ENCODE measurements at places on chromosomes 4 and X.

GRCh38 chr4:44869222-44869882, 143.0 kb upstream of the GNPDA2 start:
- DNase-seq = no peak

- DNase-seq = no peak
These were observed 980.9 kb upstream of the DIAPH2 start for GRCh38 chrX:95703696-95704095.

DNA sequence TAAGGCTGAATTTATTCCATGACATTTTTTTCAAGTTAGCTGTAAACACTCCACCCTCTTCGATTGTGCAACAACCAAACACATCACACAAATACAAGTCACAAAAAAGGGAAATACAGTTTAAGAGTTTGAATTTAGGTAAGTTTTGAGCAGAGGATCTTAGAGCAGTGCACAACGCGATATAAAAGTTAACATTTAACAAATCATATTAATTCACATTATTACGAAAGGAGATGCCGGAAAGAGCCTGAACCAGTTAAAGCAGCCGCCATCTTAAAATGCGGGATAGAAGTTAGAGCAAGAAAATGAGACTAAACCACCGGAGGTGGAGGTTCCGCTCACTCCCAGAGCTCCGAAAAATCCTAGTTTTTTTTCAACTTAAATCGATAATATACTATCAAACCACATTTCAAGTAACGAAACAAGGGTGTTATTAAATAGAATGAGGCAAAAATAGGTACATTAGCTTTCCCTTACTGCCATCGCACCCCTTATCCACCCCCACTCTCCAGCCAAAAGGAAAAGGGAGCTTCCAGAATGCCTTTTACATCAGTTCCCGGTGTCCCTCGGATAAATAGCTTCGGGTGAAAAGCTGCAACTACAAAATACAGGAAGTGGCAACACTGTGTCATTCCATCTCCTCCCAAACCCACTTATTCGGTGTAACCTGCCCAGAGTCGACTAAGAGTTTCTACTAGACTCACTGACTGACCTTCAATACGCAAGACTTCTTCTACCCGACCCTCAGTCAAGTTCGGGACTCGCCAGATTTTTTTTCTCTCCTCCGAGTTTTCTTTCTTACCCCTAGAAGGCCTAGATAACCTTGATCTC, 1.9 kb downstream of the UBE2D3 start:
- DNase-seq = peak; percentile 47

GRCh38 chrX:148643460-148643859, 143.0 kb downstream of the AFF2 start:
- DNase-seq = no peak

GRCh38 chr4:25970226-25970675, 56.2 kb downstream of the SMIM20 start:
- no peak for DNase-seq

GRCh38 chr4:57073559-57073958, 36.6 kb downstream of the IGFBP7 start:
- no peak for DNase-seq

DNA sequence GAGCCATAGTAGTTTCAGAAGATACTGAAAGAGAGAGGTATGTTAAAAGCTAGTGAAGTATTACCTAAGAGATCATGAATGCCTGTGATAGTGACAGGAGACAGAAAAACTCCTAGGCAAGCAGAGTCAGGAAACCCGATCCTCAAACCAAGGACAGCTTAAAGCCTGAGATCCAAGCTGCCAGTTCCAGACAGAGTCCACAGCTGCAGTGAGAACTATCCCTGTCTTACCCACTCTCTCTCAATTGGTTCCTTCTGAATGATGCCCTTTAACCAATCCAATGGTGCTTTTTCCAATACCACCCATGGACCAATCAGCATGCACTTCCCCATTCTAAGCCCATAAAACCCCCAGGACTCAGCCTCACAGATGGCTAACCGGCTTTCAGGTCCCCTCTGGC, 90.4 kb upstream of the PCDH10 start:
- DNase-seq = no peak

DNA sequence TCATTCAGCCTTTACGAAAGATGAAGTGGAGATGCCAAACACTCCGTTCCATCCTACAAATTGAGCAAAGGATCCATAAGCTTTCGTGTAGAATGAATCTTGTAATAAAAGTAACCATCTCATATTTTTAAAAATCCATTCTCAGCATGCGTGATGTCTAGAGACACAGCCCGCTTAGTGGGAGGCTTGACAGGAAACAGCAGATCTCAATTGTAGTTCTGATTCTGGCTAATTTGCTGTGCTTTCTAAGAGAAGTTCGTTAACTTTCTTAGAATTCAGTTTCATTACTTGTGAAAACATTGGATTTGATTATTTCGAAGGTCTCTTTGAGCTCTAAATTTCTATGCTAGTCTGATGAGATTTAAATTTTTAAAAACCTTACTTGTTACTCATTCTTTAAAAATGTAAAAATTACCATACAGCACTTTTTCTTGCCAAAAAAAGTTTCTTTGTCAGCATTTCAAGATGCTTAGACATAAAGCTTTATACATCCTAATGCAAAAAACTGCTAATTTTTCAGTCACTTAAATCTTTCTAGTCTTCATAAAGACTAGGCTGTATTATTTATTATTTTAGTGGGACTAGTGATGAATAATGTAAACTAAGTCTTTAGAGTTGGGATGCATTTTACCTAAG, 66.9 kb upstream of the NEIL3 start:
- no peak for DNase-seq

DNA sequence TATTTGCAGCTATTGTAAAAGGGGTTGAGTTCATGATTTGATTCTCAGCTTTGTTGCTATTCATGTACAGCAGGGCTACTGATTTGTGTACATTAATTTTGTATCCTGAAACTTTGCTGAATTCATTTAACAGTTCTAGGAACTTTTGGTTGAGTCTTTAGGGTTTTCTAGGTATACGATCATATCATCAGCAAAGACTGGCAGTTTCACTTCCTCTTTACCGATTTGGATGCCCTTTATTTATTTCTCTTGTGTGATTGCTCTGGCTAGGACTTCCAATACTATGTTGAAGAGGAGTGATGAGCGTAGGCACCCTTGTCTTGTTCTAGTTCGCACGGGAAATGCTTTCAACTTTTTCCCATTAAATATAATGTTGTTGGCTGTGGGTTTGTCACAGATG, 48.1 kb downstream of the NPY1R start:
- no peak for DNase-seq

DNA sequence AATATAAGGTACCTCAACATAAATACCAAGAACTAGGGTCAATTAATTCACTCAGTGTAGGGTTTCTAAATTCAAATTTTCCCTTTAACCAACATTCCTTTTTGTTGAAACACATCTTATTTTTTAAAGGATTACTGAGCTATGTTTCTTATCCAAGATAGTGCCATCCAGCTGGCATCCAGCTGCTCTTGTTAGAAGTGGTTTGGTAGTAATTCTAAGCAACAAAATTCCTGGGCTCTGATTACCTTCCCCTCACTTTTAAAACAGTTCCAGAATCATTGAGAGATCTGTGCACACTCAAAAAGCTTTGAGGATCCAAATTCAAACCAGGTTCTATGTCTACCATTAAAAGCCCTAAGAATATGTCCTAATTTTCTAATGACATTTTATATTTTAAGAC, 583.7 kb downstream of the TRIML1 start:
- no peak for DNase-seq

DNA sequence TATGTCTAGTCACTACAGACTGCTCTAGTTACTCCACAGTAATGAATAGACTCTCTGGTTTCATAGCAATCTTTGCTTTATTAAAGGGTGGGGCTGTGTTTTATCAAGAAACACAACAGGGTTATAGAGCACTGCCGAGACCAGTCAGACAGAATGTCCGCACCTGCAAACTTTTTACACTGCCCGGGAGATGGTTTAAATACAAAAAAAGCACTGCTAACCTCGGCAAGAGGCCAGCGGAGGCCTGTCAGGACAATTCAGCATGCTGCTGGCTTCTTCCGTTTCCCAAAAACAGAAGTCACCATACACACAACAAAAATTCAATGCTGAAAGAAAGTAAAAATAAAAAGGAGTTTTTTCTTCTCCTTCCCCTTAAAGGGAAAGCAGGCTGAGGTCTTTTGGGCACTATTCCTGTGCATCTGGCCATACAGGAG, 67.4 kb downstream of the IRF2 start:
- no peak for DNase-seq

DNA sequence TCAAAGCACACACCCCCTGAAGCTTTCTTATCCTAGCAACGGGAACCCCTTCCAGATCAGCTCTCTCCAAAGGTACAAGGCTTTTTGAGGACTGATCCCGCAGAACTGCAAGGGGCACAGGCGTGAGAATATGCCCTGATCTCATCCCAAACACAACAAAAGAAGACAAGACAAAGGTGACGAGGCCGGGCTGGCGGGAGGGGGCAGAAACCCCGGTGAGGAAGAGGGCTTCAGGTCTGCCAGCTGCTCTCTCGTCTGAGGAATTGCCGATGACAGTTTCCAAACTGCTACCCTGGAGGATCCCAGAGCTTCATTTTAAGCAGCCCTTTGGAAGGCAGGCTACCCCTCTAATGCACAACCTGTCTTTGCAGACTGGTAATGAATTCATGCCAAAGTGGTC, 3.4 kb downstream of the HCFC1 start:
- no peak for DNase-seq

Measured in NCI-H526 treated with DMSO at 0.1 percent for 48 hours (cell line).